ENCODE measurements at places on chromosomes 5 and 9. TPM values are rescaled to one million over a fixed set of nuclear protein-coding genes. Genes with fewer than 3 reads are reported as not detected.

NEUROG1 gene
- polyA plus RNA-seq, result not detected

MEIKIN gene
- not detected for polyA plus RNA-seq

DNA sequence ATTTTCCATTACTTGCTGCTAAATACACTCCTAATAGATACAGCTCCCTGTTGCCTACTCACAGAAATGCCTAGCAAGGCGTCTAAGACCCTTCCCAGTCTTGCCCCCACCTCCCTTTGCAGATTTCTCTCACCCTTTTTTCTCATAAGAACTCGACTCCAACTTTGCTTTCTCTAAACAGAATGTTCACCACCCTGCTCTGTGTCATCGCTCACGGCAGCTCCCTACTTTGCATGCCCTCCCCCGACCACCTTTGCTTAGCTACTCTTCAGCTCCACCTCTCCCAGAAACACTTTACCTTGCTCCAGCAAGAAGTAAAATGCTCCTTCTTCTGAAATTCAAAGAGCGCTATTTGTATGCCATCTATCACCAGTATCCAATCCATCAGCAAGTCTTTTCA, 15.2 kb upstream of the PPP1R2B start:
- DNase-seq, result no peak

DNA sequence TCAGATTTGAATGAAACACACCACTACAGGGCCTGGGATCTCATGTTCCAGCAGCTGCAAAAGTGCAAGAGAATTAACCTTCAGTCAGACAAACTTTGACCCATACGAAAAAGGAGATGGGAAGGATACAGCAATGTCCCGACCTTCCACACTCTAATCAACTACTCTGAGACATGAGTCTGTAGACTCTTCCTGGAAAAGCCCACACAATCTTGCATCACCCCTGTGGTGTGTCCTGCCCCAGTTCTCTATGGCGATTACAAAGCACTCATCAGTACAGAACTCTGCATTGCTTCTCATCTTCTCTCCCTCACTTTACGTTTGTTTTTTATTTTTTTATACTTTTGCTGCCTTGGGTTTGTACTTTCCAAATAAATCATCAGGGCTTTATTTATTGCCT, 241.0 kb upstream of the KIF2A start:
- DNase-seq, result no peak

NUTM2F gene
- not detected for polyA plus RNA-seq

DNA sequence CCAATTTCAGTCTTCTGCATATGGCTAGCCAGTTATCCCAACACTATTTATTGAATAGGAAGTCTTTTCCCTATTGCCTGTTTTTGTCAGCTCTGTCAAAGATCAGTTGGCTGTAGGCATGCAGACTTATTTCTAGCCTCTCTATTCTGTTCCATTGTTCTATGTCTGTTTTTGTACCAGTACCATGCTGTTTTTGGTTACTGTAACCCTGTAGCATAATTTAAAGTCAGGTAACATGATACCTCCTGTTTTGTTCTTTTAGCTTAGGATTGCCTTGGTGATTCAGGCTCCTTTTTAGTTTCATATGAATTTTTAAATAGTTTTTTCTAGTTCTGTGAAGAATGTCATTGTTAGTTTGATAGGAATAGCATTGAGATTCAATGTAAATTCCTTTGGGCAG, 104.9 kb upstream of the SLCO6A1 start:
- no peak for DNase-seq

Measured in endothelial cell of umbilical vein (primary cell).